Activated CD4-positive, alpha-beta memory T cell treated with anti-CD3 and anti-CD28 coated beads for 36 hours (primary cell): ENCODE measurements at places on chromosomes 7 and 10. TPM values are rescaled to one million over a fixed set of nuclear protein-coding genes. Genes with fewer than 3 reads are reported as not detected.

DNA sequence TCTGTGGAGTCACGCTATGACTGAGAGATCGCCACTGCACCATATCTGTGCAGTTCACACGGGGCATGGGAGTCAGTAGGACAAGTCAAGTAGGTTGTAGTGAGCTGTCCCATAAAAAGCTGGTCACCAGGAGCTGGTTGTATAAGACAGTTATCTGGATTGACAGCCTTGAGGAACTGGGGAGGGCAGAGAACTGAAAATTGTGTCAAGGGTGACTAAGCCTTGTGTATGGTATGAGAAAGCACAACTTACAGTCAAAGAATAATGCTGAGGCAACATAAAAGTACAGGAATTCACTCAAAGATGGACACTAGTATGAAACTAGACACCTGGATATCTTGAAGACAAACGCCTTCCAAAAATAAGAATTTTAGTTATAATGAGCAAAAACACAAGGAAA, 564.9 kb downstream of the POM121L12 start:
- H3K4me1 ChIP-seq = no peaks in the 10 kb centered on the region
- no peak overlapping the region for H3K27ac ChIP-seq
- DNase-seq = no peak

GRCh38 chr10:112533916-112534315, 86.9 kb downstream of the VTI1A start:
- no peak overlapping the region for H3K4me3 ChIP-seq
- no peak overlapping the region for H3K27ac ChIP-seq
- H3K27me3 ChIP-seq = peaks cover 2% of the 10 kb centered on the region
- H3K36me3 ChIP-seq = peaks cover 23% of the 10 kb centered on the region
- H3K4me1 ChIP-seq = peaks cover 27% of the 10 kb centered on the region
- DNase-seq = no peak

- no peak for DNase-seq
- peaks cover 25% of the 10 kb centered on the region for H3K4me1 ChIP-seq
- no peak overlapping the region for H3K27ac ChIP-seq
- peaks cover 3% of the 10 kb centered on the region for H3K36me3 ChIP-seq
Observed at GRCh38 chr10:69068549-69068948, 19.4 kb upstream of the SRGN start.

- DNase-seq = no peak
- H3K4me3 ChIP-seq = no peak overlapping the region
- peaks cover 20% of the 10 kb centered on the region for H3K36me3 ChIP-seq
- no peaks in the 10 kb centered on the region for H3K27me3 ChIP-seq
- H3K27ac ChIP-seq = no peak overlapping the region
Observed at GRCh38 chr10:45653454-45653853, 19.1 kb downstream of the ZFAND4 start.

DNA sequence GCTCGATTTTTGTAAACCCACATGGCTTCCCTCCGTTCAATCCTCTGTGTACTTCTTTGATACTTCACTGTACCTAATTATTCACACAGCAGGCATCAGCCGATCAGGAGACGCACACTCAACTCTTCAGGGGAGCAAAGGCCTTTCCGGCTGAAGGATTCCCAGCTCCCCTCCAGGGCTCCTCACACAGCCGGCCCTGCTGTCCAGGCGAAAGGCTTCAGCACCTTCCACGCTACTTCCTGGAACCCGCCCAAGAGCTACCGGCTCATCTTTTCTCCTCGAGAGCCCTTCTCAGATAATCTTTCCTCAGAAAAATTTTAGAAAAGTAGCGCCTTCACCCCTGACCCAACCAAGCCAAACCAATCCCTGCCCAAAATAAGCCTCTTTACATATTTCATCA, 270.4 kb downstream of the ZMYND11 start:
- H3K27ac ChIP-seq = no peak overlapping the region
- no peaks in the 10 kb centered on the region for H3K4me1 ChIP-seq
- no peaks in the 10 kb centered on the region for H3K27me3 ChIP-seq
- DNase-seq = no peak

DNA sequence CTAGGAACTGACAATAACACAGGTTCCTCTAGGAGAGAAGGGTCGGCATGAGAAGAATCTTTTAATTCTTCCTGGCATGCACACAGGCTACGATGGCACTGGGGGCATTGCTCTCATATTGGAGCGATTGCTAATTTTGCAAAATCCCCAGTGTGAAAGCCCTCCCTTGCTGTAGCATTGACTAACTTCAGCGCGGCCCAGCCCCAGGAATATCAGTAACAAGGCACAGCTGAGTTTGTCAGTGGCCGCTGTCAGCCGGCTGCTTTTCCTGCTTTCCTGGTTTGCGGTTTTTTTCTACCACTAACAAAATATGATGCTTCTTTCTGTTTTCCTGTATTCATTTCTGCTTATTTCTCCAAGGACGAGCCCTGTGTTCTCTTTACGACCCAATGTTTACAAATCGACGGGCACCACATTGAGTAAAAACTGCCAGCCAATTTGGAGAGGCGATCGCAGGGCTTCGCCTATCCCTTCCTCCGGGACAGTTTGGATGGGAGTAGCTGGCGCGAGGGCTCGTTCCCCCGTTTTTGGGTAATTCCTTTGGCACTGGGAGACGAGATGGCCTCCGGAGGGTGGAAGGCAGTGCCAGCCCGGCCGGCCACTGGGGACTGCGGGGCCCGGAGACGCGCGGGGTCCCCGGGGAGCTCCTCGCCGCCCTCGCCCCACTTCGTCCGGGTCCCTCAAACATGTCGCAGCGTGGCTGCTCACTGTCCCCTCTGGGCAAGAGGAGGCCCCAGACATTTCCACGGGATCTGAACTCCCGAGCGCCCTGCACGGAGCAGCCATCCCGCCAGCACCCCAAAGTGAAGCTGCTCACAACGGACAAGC, 967 bp downstream of the ADARB2 start:
- no peak overlapping the region for H3K27ac ChIP-seq
- H3K36me3 ChIP-seq = no peaks in the 10 kb centered on the region
- H3K4me3 ChIP-seq = no peak overlapping the region
- H3K4me1 ChIP-seq = peaks cover 6% of the 10 kb centered on the region
- no peak for DNase-seq

DNA sequence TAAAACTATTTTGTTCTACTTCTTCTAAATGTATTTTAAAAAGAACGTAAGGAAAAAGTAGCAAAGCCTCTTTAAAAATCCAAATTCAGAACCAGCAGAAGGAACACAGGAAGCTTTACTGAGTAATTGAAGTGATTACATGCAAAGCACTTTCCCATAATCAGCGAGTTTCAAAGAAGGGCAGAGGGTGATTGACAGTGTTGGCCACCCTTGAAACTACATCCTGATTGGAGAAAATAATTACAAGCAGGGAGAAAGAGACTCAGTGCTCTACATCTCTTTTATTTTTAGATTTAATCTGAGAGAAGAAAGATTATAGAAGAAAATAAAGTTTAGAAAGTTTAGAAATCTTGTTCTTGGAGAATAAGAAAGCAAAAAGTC, 20.3 kb upstream of the HGF start:
- H3K4me3 ChIP-seq = no peak overlapping the region
- no peaks in the 10 kb centered on the region for H3K36me3 ChIP-seq
- H3K4me1 ChIP-seq = no peaks in the 10 kb centered on the region
- DNase-seq = no peak
- no peak overlapping the region for H3K27ac ChIP-seq

GRCh38 chr10:11373717-11374171, 237.7 kb downstream of the USP6NL start:
- H3K4me1 ChIP-seq = no peaks in the 10 kb centered on the region
- H3K36me3 ChIP-seq = no peaks in the 10 kb centered on the region
- H3K4me3 ChIP-seq = no peak overlapping the region
- H3K27me3 ChIP-seq = no peaks in the 10 kb centered on the region
- DNase-seq = no peak
- H3K27ac ChIP-seq = no peak overlapping the region

DNA sequence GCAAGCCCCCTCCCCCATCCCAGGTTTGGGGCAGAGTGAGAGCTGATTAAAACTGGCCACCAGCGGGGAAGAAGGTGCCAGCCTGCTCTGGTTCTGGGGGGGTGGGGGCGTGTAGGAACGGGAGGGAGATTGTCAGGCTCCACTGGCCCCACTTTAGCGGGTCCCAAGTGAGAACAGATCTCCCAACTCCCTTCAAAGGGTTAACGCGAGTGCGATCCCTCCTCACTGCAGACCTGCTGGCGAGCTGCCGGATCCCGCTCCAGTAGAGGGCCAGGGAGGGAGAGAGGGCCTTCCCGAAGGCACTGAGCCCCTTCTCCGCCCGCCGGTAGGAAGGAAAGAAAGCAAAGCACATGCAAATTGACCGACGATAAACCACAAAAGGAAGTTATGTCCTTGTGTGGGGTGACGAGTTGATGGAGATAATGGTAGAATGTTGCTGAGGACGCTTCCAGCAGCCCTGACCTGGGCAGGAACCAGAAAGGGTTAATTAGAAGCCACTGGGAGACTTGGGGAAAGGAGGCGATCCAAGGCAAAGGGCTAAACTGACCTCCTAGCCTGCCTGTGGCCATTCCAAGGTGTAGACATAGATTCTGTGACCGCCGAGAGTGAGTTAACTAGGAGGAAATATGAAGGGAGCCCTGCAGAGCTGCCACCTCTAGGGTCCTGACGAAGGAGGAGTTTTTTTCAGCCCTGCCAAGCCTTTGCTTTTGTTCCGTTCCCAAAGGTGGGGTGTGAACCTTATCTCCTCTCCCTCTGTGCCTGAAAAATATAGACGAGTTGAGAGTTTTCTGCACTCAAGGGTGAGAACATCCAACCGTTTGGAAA, 1.5 kb downstream of the NRG3 start:
- H3K36me3 ChIP-seq = no peaks in the 10 kb centered on the region
- no peak overlapping the region for H3K4me3 ChIP-seq
- H3K27me3 ChIP-seq = peaks cover 39% of the 10 kb centered on the region
- no peak overlapping the region for H3K27ac ChIP-seq

DNA sequence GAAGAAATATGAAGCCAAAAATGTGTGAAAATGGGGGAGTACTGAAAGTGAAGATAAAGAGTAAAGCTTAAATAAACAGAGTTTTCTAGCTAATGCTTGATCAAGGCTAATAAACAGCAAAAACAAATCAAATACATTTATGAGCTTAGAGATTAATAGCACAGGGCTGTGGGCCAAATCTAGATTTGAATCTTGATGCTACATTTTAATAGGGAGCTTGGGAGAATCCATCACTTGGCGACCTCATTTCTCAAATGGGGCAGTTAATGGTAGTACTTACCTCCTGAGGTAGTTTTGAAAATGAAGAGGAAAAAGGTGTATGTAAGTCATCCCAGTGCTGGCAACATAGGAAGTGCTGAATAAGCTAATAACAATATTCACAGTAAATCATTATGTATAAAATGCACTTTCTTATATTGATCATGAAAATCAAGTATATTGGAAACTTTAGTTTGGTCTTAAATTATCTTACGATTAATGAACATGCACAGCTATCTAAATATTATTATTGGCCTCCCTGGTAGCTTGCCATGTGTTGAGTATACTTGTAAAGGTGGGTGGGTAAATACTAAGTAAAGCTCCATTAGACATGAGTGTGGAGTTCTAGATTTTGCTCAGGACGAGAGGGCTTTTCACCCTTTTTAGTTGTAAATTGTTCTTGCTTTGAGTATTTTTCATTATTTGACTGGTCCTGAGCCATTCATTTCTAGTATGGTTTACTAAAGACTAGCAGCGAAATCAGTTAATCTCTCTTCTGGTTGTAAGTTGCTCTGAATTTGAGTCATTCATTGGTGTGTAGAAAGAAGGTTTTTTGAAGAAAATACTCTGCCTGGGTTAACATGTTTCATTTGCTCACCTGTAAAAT, 5.1 kb downstream of the BICC1 start:
- H3K36me3 ChIP-seq = no peaks in the 10 kb centered on the region
- H3K4me1 ChIP-seq = peaks cover 11% of the 10 kb centered on the region
- H3K4me3 ChIP-seq = no peak overlapping the region
- no peak overlapping the region for H3K27ac ChIP-seq
- no peak for DNase-seq

GRCh38 chr7:2501947-2502646, 17.5 kb upstream of the LFNG start:
- no peaks in the 10 kb centered on the region for H3K36me3 ChIP-seq
- H3K27me3 ChIP-seq = peaks cover 3% of the 10 kb centered on the region
- no peak for DNase-seq
- no peaks in the 10 kb centered on the region for H3K4me1 ChIP-seq
- H3K27ac ChIP-seq = no peak overlapping the region
- no peak overlapping the region for H3K4me3 ChIP-seq

DNA sequence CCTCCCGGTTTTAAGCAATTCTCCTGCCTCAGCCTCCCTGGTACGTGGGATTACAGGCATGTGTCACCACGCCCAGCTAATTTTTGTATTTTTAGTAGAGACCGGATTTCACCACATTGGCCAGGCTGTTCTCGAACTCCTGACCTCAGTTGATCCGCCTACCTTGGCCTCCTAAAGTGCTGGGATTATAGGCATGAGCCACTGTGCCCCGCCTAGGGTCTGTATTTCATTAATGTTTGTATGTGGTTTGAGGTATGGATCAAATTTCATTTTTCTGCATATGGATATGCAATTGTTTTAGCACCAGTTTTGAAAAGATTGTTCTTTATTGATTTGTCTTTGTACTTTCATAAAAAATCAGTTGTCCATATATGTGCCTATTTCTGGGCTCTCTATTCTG, 26.0 kb downstream of the CYP26A1 start:
- H3K4me3 ChIP-seq = no peak overlapping the region
- no peaks in the 10 kb centered on the region for H3K4me1 ChIP-seq
- peaks cover 2% of the 10 kb centered on the region for H3K36me3 ChIP-seq
- no peak overlapping the region for H3K27ac ChIP-seq
- peaks cover 3% of the 10 kb centered on the region for H3K27me3 ChIP-seq

DNA sequence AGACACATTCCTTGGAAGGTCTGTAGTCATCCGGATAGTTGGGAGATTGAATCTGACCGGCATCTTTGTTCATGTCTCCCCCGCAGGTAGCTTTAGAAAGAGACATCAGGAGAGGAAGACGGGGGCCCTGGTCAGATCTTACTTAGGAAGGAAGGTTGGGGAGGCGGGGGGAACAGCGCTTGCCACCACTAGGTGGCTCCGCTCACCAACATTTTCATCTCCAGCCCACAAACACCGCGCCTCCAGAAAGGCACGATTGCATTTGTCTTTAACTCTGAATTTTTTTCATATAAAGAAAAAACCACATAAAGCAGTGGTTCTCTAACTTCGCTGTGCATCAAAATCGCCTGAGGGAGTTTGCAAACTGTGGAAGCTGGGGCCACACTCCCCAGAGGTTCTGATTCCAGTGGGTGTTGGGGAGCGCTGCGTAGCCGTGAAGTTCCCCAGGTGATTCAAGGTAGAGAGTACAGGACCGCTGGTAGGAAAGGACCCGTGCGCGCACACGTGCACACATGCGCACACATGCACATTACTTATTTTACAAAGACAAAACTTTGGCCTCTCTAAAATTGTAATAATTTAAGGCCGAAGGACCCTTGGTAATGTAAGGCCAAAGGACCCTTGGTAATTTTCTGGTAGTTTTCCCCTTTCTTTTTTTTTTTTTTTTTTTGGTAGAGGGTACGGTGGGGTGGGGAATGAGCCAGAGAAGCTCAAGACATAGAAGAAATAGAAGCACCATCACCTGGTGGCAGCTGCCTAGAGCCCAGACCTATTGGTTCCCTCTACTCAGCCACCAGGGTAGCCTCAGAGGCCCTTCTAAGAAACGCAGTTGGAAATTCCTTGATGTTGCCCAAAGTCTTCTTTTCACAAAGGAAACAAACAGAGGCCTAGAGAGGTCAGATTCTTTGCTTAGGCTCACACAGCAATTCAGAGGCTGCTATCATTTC, 37.4 kb upstream of the OPALIN start:
- no peaks in the 10 kb centered on the region for H3K36me3 ChIP-seq
- H3K4me1 ChIP-seq = peaks cover 6% of the 10 kb centered on the region
- peak; percentile 74 for DNase-seq
- H3K27ac ChIP-seq = no peak overlapping the region
- no peak overlapping the region for H3K4me3 ChIP-seq

Gene VSTM2A
- not detected for total RNA-seq

Gene COL13A1
- total RNA-seq = not detected

Gene ZNF138
- total RNA-seq = 10.3 TPM

Gene PRKAR2B
- total RNA-seq = 1.4 TPM

Gene NPFFR1
- total RNA-seq = not detected
